ENCODE measurements at places on chromosomes 5 and 9. TPM values are rescaled to one million over a fixed set of nuclear protein-coding genes. Genes with fewer than 3 reads are reported as not detected.

Gene RETREG1
- total RNA-seq: 11.6 TPM

Gene BARHL1
- 0.14 TPM for total RNA-seq

Gene ADAM19
- total RNA-seq: 9.3 TPM

Gene OLFML2A
- 10.8 TPM for total RNA-seq

Gene FOXI1
- total RNA-seq: not detected

Gene LPCAT1
- 97.1 TPM for total RNA-seq

Gene REEP2
- 31.0 TPM for total RNA-seq

Gene UBE2QL1
- 5.6 TPM for total RNA-seq

Gene TMEM38B
- total RNA-seq: 21.3 TPM

Gene IRX1
- 24.1 TPM for total RNA-seq

Gene SMIM32
- total RNA-seq: 12.8 TPM

Gene CCDC183
- total RNA-seq: 6.1 TPM

Gene MYORG
- total RNA-seq: 24.5 TPM

Gene GCNT4
- 8.3 TPM for total RNA-seq

Gene FLT4
- total RNA-seq: 3.4 TPM

Gene PCDHB16
- 6.9 TPM for total RNA-seq

Gene BTNL8
- total RNA-seq: 0.87 TPM

Gene MARCOL
- not detected for total RNA-seq

Gene LIX1
- total RNA-seq: 27.4 TPM

Gene GRXCR2
- total RNA-seq: not detected

Gene RPL35
- total RNA-seq: 1,370 TPM

Gene PCDHGB3
- total RNA-seq: 1.2 TPM

Gene NUTM2F
- total RNA-seq: not detected

Gene TAL2
- total RNA-seq: not detected

Gene PCDHB11
- 3.3 TPM for total RNA-seq

Gene CCIN
- not detected for total RNA-seq

Gene NSD1
- total RNA-seq: 99.6 TPM
